ENCODE measurements at places on chromosomes 3 and 15.

DNA sequence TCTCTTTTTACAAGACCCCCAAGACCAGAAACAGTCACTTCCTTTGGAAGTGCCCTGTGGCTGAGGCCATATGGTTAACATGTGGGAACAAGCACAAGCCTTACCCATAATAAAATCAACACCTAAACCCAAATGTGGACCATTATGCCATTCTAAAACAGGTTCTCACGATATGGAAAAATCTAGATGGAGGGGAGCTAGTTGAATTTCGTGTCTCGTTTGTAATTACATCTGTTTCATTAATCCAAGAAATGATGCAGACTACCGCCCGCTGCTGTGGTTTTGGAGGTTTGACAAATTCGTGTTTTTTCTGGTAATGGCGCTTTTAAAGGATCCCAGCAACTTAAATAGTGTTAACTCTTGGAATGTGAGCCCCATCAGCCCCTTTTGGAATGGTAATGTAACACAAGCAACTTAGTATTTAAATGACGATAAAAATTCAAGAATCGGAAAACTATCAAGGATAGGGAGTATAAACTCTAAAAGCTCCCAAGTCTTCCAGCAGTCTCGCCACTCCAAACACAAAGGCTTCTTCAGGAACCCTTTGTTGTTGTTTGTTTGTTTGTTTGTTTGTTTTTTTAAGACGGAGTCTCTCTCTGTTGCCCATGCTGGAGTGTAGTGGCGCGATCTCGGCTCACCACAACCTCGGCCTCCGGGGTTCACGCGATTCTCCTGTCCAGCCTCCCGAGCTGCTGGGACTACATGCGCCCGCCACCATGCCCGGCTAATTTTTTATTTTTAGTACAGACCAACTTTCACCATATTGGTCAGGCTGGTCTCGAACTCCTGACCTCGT is 1.1 kb downstream of the CNBP start:
- DNase-seq: peak; percentile 16

DNA sequence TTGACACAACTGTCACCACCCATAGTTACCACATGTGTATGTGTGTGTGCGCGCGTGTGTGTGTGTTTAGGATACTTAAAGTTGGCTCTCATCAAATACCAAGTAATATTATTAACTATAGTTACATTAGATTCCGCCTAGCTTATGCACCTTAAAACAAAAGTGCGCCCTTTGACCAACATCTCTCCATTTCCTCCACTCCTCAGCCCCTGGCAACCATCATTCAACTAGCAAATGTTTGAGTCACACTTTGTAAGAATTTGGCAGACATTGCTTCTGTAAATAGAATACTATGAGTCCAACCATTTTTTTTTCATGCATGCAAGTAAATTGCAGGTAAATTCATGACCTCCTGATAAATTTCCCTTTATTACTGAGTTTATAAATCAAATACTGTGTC is 169.3 kb downstream of the GBE1 start:
- no peak for DNase-seq

DNA sequence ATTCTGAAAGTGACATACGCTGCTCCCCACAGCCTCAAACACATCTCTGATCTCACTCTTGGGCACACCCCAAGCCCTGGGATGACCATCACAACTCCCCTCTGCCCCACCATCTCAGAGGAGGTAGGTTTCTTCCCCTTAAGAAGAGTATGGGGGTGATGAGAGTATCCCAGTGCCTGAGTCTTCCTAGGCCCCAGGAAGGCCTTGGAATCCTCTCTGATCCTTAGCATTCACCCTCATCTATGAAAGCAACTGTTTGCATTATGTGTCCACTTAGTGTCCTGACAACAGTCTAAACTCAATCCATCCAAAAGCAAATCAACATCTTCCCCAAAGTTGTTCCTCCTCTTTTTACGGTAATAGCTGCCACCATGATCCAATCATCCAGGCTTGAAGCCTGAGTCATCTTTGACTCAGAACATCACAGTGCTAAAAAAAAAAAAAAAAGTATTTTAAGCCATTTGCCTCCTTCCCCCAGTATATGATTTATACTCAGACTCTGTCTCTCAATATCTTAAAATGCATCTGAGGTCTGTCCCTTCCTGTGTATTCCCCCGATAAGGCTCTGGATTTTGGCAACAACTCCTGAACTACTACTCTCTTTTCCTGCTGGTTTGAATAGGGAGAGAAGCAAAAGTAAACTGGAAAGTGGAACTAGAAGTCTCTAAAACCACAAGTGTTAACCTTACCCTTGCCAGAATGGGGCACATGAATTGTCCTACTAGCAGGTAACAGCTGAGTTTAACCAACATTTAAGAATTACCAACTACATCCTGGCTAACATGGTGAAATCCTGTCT is 22.5 kb downstream of the POPDC2 start:
- no peak for DNase-seq

DNA sequence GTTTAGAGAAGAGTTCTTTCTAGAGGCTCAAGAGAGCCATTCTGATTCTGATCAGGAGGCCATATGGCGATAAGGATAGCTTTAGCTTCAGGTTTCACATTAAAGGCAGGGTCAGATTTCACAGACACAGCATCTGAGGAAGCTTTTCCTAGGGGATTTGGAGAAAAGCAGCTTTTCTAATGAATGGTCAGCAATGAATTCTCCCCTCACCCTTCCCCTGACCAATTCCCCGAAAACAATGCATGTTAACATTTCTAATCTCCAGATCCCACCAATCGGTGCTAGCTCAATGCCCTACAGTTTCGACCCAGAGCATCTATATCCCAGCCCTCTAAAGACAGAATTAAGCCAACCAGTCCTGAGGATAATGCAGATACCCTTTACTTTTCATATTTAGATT is 9.8 kb downstream of the AGBL1 start:
- no peak for DNase-seq

DNA sequence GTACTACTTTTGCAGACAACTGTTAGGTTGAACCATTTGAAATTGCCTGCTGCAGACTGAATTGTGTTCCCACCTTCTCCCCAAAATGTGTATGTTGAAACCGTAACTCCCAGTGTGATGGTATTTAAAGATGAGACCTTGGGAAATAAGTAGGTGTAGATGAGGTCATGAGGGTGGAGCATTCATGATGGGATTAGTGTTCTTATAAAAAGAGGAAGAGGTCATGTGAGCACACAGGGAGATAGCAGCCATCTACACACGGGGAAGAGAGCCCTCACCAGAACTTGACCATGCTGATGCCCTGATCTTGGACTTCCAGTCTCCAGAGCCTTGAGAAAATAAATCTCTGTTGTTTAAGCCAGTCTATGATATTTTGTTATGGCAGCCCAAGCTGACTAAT is 17.4 kb upstream of the FHIT start:
- DNase-seq: no peak

DNA sequence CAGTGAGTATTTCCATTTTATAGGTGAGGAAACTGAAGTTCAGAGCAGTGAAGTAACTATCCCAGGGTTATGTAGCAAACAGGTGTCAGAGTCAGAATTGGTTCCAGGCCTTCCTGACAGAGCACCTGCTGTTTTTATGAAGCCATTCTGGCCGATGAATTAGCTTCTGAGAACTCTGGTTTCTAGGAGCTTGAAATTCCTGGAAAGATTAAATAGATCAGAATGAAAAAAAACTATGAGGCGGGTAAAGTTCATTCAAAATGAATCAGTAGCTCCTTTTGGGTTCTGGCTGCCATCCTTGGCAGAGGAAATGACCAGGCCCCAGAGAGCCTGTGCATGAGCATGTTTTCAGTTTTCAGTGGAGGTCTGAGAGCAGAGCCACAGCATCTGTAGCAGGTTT is 59.3 kb upstream of the CFAP161 start:
- DNase-seq: no peak

- no peak for DNase-seq
Measured at GRCh38 chr15:48636511-48636910, 9.0 kb downstream of the FBN1 start.

DNA sequence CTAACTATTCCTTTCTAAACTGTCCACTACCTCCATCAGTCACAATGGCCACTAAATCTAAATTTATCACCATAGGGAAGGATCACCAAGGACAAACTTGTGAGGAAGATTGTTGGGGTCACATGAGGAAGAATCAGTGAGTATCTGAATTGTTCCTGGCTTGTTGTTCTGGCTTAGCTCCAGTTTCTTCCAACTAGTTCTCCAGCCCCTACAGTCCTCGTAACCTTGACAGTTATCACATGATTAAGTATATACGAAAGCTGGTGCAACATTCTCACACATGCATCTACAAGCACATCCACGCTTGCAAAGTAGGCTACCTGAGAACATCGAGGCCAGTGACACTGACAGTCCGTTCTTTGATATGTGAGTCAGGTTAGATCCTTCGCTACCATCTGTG is 46.0 kb downstream of the RUBCN start:
- DNase-seq: no peak

GRCh38 chr3:25679166-25679565 is 14.5 kb upstream of the TOP2B start:
- no peak for DNase-seq

GRCh38 chr3:144362126-144362525 is 390.5 kb downstream of the DIPK2A start:
- no peak for DNase-seq

DNA sequence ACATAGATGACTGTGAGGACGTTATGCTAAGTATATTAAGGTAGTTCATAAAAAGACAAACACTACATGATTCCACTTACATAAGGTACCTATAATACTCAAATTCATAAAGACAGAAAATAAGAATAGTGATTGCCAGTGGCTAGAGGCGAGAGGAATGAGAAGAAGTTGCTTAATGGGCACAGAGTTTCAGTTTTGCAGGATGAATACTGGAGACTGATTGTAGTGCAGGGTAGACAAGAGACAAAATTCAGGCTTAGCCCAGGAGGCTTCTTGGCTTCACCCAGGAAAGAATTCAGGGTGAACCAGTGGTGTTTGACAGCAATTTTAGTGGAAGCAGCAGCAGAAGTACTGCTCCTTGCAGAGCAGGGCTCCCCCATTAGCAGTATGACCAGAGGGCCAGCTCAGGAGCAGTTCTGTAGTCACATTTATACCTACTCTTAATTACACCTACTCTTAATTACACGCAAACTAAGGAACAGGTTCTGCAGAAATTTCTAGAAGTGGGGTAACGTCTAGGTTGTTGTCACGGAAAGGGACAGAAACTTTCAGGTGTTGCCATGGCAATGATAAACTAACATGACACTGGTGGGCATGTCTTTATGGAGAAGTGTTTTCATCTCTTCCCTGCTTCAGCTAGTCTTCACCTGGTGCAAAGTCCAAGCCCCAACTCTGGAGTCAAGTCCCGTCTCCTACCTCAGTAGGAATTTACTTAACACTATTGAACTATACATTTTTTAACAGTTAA is 55.2 kb downstream of the TBL1XR1 start:
- DNase-seq: no peak

DNA sequence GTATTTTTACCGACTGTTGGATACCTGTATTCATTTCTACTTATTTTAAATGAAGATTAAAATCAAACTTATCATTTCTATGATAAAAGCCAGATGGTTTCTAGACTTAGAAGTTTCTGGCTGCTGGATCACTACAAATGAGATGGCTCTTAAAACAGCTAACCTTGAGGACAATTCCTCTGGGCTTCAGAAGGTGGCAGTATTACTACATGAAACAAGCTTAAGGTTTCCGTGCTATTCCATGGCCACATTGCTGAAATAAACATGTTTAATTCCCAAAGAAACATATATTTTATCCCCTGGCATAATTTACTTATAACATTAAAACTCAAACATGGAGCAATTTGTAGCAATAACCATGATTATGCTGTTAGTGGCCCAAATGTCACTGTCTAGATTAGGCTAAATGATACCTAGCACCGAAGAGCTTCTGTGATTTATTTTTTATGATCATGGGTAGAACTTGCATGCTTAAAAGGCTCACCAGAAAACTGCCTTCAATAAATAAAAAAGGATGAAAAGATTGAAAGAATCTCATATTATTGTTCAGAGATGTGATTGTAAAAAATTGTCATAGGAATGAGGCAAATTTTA is 204.0 kb upstream of the NANOGP8 start:
- no peak for DNase-seq

DNA sequence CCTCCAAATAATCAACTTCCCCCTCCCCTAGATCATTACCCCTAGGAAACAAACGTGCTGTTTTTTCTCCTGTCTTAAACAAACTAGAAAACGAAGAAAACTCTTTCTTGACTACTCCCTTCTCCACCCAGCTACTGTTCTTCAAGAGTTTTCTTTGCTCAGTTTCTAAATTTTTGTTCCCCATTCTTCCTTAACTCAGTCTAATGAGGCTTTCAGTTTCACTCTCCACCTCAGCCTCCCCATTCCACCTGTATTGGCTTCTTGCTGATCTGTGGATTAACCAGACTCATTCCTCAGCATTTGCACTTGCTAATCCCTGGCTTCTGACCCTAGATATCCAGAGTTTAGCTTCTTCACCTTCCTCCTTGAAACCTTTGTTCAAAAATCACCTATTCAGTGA is 26.8 kb downstream of the SERPINI1 start:
- no peak for DNase-seq

DNA sequence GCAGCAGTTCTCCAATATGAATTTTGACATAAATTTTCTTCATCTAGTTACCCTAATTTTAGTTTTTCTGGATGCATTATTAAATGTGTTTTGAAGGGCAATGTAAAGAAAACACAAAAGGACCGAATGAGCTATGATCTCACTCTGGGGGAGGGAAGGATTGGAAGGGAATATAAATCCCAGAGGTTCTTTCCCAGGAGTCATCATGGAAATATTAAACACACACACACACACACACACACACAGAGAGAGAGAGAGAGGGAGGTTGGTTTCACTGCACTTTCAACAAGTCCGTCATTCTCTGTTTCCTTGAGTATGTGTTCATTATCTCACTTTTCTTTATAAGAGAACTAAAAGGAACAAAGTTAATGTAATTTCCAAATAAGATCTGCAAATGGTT is 70.7 kb upstream of the DCBLD2 start:
- DNase-seq: no peak

GRCh38 chr3:126665959-126666657 is 11.2 kb upstream of the TXNRD3 start:
- no peak for DNase-seq

DNA sequence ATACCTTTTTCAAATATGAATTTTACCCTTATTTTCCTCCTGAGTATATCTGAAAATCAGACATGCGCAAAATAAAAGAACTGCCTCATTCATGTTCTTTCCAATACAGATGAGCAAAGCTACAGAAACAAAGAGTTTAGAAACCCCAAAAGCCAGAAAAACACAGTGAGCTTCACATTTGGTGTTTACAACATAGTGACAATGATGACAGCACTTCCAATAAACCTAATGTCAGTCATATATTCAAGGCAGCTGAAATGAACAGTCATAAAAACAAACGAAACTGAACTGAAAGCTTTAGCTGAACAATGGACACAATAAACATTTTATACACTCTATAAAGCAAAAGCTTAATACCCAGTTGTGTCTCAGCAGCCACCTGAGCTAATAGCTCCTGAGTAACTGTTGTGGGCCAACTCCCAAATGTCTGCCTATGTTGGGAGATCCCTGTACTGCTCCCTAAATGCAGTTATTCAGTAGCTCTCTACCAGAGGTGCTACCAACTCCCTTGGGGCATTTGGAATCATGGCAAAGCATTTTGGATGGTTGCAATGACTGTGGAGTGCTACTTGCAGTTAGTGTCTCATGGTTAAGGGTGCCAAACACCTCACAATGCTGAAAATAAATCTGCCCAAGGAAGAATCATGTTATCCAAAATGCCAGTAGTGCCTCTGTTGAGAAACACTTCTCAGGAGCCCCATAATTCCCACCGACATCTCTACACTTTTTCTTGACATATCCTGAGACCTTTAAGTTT is 131.5 kb downstream of the TGFBR2 start:
- no peak for DNase-seq
